ENCODE measurements at places on chromosomes 13 and 19.

- DNase-seq: no peak
Observed at GRCh38 chr19:31666126-31666525, 316.9 kb upstream of the TSHZ3 start.

DNA sequence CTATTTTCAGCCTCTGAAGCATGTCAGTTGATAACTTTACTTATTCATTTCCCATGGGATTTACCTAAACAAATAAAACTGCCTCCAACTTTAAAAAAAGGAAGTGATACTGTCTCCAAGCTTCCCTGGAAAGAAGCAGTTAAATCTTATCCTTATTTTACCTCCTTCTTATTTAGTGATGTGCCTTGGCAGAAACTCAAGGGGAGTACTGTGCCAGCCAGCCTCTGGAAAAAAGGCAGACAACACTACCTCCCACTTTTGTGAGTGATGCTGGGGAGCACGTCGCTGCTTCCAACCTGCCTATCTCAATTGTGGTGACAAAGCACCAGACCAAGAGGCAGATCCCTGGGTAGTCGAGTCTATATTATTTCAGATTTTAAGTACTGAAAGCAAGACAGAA lies 765.6 kb downstream of the DIAPH3 start:
- DNase-seq: no peak

DNA sequence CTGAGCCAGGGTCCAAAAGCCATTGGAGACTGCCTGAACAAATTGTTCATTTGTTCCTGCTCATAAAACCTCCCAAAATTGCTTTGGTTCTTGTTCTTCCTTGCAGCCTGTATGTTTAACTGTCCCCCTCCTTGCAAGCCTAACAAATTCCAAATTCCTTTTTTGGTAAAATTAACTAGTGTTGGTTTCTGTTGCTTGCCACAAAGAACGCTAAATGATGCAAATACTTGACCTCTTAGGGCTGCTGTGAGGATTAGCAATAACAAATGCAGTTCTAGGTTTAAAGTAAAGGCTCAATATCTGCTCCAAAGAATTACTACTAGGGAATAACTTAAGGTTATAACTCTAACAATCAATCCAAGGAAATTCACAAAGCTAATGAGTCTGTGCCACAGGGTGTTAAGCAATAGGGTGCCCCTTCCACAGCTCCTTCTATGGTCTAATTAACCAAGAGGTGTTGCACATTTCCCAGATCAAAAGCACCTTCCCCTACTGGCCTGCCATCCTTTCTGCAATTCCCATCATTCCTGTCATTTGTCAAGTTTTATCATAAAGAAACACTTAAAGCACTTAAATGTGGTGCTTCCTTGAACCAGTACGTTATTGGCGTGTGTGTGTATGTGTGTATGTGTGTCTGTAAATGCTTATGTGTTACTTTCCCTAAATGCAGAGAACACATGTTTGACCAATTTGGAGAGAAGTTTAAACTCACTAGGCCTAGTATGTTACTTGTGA lies 110.2 kb downstream of the RAP2A start:
- no peak for DNase-seq

DNA sequence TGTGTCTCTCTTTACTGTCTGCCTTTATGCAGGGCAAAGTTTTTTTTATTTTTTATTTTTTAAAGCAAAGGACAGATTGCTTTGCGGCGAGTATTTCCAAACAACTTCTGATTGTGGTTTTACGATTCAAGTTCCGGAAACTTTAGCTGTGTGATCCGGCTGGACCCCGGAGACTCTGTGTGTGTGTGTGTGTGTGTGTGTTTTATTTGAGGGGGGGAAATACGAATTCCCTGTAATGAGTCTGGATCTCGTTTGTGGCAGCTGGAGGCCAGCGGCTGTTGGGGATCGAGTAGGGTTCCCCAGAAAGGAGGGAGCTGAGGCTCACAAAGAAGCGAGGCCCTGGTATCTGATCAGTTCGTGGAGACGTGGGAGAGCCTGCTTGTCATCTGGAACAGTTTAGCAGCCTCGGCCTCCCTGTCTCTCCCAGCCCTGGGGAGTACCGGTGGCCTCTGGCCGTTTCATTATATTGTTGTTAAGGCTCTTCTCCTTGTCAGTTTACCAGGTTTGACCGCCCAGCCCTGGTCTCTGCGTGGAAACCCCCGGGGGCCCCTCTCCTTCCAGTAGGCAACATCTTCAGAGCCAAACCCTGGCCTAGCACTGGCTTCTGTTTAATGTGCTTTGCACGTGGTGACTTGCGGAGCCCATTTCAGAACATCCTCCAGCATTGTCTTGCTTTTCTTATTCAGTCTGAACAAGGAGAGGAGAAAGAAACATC lies 1.3 kb downstream of the FARP1 start:
- no peak for DNase-seq

DNA sequence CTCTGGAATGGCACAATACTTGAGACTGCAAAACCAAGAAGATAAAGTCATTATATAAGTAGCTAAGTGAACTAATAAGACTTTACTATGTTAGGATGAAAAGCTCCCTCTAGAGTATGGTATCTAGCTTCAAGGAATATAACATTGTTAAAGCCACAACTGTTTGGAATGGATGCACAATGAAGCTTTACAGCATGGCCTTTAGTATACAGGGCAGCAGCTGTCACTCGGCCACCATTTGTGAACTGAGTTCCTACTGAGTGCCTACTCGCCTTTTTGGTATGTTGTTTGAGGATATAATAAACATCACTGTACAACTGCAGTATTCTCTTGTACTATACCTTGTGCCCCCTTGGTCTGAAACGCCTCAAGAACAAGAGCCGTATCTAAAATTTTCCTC lies 6.8 kb downstream of the ALG5 start:
- no peak for DNase-seq

DNA sequence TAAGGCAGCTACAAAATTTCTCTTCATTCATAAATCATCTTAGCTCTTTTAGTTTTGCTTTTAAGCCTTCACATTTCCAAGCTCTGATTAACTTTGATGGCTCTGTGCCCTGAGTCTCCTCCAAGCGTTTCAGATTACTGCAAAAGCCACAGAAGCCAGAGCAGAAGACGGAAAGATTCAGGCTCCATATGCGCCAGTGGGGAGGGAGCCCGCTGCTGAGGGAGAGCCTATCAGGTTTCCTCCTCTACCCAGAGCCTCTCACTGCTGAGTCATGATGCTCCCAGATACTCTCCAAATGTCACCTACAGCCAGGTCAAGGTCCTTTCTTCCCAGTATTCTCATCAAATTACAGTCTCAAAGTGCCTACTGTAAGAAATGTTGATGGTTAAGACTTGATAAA lies 193.6 kb downstream of the RAP2A start:
- DNase-seq: peak; percentile 63

- no peak for DNase-seq
Observed at GRCh38 chr13:89726690-89727435, 1620.6 kb upstream of the MIR17HG start.

- no peak for DNase-seq
Observed at GRCh38 chr19:28899703-28900102, 313.2 kb downstream of the UQCRFS1 start.

- no peak for DNase-seq
Observed at GRCh38 chr19:54373781-54374631, 9.3 kb upstream of the LAIR1 start.

DNA sequence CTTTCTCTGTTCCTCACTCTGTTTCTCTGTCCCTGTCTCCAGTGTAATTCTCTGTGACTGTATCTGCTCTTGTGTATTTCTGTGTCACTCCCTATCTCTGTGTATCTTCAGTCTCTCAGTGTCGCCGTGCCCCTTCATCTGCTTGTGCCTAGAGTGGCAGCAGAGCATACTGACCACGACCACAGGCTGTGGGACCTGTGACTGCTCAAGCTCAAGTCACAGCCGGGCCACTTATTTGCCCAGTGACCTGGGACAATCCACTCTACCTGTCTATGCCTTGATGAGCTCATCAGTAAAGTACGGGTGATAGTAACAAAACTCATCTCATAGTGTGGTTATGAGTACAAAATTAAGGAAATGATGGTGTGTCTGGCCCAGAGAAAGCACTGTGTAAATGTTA lies 8.7 kb downstream of the TMEM147 start:
- DNase-seq: no peak

- DNase-seq: no peak
Observed at GRCh38 chr19:51461723-51462161, 3.5 kb upstream of the SIGLEC8 start.

- peak; percentile 95 for DNase-seq
Observed at GRCh38 chr19:5903624-5904351, at the start of gene NDUFA11. Gene NDUFA11, minus strand, starts transcription at chr19:5903790. Its CDS starts 82 bp downstream, at chr19:5903708.

DNA sequence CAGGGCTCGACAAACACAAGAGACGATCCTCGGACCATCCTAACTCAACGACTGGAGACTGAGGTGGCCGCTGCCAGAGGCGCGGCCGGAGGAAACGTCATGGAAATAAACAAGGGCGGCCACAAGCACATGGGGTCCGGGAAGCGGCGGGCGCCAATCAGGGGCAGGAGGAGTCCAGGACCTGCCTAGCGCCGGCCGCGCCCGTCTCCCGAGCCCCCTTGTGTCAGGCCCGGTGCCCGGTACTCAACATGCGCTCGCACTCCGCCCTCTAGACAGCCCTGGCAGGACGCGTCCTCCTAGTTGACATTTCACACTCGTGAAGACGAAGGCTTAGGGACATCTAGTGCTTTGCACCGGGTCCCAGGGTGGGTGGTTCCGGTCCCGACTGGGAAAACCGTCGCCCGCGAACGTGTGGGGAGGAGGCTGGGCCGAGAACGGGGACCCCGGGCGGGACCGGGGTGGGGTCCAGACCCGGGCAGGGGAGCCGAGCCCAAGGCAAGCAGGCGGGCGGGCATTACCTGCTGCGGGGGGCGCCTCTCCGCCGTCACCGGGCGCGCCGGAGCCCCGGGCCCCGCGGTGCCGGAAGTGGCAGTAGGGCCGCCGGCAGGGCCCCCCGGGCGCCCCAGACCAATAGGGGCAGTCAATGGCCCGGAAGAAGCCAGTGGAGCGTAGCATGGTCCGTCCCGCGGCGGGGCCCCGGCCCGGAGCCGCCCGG lies 442 bp downstream of the REXO1 start:
- DNase-seq: no peak

- no peak for DNase-seq
Observed at GRCh38 chr13:35857769-35858168, 273.4 kb downstream of the DCLK1 start.

GRCh38 chr13:110562696-110563462 lies 1.4 kb upstream of the RAB20 start:
- no peak for DNase-seq

- DNase-seq: no peak
Observed at GRCh38 chr19:35149463-35149862, 5.1 kb upstream of the FXYD5 start.

DNA sequence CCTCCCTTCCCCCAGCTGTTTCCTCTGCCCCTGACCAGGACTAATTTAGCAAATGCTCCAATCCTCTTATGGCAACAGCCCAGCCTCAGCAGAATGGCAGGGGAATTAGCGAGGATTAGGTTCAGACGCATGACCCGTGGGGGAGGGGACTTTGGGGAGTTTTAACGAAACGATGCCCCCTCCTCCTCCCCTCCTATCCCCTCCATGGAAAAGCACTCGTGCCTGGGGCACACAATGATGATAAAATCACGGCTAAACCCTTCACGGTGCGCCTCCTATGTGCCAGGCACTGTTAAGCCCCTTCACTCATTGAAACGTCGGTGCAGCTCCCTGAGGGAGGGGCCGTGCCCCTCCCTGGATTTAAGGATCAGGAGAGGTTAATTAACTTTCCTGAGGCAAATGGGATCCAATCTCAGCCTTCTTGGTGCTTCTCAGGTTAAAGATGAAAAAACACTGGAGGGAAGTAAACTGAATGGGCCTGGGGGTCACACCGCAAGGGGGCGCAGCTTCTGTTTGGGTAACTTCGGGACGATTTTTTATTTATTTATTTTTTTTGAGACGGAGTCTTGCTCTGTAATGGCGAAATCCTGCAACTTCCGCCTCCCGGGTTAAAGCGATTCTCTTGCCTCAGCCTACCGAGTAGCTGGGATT lies 10.1 kb upstream of the TPRX2 start:
- peak; percentile 83 for DNase-seq

DNA sequence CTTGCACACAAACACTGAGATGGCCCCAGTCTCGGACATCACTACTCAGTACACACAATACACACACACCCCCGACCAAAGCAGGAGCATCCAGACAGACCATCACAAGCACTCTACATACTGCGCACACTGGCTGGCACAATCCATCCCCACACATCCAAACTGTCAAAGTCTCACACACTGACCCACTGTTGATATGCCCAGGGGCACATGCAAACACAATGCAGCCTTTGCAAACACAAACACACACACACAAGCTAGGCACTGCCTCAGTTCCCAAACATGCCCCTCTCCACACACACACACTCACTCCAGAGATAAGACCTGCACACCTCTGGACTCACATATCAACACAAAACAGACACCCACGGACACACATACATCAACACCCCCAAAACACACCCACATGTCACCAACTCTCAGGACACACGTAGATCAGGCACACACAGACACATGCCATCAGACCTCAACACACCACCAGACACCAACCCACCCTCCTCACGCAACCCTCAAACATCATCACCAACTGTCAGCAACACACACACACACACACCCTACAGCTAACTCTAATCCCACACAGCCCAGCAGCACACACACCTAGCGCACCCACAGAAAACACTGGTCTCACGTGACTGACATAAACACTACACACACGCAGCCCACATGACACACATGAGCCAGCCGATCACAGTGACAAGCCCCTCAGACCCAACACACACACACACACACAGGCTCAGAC lies 1.9 kb downstream of the BBC3 start:
- no peak for DNase-seq

DNA sequence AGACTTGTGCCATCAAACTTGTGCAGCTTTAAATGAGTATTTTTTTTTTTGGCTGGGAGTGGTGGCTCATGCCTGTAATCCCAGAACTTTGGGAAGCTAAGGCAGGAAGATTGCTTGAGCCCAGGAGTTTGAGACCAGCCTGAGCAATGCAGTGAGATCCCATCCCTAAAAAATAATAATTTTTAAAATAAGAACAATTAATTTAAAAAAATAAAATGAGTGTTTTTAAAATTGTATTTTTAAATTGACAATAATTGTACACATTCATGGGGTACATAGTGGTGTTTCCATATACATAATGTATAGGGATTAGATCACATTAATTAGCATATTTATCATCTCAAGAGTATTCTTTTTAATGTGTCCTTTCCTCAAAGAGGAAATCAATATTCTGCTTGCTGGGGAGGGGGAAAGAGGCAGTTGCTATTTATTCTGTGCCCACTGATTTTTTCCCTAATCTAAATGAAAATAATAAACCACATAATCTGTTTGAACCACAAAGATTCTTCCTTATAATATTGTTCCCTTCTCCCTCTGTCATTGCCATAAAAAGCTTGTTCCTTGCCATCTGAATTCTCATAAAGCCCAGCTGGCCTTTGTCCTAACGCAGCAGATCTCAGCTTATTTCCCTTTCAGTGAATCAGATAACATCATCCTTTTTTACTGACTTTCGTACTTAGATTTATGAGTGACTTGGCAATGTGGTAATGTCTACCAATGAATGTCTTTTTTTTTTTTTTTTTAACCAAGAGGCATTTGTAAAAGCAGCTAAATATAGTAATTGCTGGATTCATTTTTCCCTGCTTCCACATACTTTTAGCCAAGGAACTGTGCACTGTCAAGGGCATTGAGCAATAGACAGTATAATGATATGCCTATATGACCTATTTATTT lies 81.8 kb upstream of the RUBCNL start:
- no peak for DNase-seq

GRCh38 chr13:110382229-110382628 lies 75.1 kb downstream of the COL4A2 start:
- DNase-seq: no peak
